NCI-H1930 (cell line): ENCODE measurements at places on chromosomes 7 and 10.

DNA sequence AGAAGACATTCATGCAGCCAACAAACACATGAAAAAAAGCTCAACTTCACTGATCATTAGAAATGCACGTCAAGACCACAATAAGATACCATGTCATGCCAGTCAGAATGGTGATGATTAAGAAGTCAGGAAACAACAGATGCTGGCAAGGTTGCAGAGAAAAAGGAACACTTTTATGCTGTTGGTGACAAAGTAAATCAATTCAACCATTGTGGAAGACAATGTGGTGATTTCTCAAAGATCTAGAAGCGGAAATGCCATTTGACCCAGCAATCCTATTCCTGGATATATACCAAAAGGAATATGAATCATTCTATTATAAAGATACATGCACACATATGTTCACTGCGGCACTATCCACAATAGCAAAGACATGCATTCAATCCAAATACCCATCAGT is 77.6 kb downstream of the C10orf90 start:
- DNase-seq, result no peak

DNA sequence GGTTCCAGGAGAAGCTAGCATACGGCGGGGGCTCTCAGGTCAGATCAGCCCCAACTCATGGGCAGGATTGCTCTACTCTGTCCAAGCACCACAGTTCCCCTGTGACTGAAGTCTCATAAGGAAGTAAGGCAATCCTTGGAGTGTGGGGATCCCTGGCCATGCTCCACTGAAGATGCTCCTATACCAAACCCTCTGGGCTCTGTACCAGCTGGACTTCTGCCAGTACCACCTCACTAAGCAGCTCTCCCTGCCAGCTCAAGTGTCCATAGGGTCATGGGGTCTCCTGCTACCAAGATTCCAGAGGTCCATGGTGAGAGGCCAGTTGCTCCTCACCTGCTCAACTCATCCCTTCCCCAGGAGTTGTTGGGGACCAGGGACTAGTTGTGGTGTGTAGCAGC is 355.7 kb upstream of the STEAP1 start:
- DNase-seq, result no peak

- DNase-seq, result no peak
Observed at GRCh38 chr10:28558186-28558585, 25.3 kb downstream of the WAC start.

DNA sequence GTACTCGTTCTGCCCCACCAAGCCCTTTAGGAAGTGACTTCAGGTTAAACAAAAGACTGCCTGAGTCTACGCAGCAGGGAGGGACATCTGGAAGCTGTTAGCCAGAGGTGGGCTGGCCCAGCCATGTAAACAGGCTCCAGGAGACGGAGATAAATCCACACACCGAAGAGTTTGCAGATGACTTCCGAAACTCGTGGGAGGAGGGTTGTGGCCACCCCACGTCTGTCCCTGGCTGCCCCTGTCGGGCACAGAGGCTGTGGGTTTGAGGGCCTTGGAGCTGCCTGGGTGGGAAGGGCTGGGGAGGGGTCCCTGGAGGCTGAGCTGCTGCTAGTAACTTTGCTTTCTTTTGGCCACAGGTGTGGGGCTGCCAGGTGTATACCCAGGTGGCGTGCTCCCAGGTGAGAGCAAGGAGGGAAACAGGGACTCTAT is 15.6 kb downstream of the ELN start:
- no peak for DNase-seq

GRCh38 chr10:93437946-93438612 is 44.1 kb downstream of the MYOF start:
- DNase-seq, result no peak
